ENCODE measurements at places on chromosomes 5 and 9.

GRCh38 chr9:95678759-95679158 lies 162.0 kb upstream of the PTCH1 start:
- DNase-seq, result no peak

- no peak for DNase-seq
These were observed at the start of gene TRIM14 for GRCh38 chr9:98118640-98119601. TSS of gene TRIM14 (minus strand) at chr9:98119222. CDS start at chr9:98119188, 34 bp downstream.

GRCh38 chr5:79544131-79544530 lies 30.2 kb upstream of the HOMER1 start:
- DNase-seq, result no peak

GRCh38 chr5:81756016-81756415 lies 5.1 kb upstream of the SSBP2 start:
- DNase-seq, result no peak

GRCh38 chr9:38228331-38229103 lies 159.5 kb upstream of the SHB start:
- DNase-seq, result no peak

DNA sequence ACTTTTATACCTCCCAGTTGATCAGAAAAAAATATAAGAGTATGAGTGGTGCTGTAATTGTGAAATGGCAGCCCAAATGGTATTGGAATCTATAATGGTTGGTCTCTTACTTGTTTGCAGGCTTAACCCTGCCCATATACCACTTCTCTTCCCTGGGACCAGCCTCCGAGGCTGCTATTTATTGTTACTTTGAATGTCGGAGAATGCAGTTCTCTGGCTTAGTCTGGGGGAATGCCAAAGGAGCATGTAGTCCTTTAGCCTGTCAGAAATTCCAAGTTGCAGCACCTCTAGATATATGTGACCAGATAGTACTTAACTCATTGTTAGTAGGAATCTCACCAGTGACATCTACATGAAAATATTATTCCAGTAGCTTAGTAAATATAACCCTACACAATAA lies 47.5 kb downstream of the SLC44A1 start:
- no peak for DNase-seq

GRCh38 chr5:88503406-88503805 lies 234.8 kb upstream of the TMEM161B start:
- DNase-seq, result no peak

DNA sequence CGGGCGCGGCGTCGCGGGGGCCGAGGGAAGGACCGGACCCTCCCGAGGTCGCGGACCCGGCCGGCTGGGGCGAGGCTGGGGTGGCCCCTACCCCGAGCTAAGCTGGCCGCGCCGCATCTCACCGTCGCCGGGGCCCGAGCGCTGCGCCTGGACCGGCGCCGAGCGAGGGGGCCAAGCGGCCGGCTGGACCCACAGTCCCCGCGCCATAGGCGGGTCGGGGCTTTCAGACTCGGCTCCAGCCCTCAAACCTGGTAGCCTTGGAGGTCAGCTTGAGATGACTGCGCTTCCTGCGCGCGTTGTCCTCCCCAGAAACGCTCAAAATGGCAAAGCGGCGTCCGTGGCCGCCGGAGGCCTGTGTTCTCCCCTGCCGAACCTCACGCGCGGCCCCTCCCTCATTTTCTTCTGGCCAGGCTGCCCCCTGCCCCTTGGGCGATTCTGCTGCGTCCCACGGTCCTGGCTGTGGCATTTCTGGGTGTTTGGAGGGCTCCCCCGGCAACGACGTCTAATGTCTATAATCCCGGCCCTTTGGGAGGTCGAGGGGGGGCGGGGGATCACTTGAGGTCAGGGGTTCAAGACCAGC lies 8.7 kb upstream of the GRIN1 start:
- DNase-seq, result no peak

DNA sequence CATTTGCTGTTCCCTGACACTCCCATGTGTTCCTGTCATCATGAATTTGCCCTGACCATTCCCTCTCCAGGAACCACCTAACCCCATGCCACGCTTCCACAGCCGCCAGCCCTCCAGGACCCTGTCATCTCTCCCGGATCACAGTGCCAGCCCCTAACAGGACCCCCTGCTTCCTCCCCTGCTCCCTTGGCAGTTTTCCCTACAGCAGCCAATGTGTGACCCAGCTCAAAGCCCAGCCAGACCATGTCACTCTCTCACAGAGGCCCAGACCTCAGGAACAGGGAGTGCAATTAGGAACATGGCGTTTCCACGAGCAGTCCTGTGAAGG lies 8.1 kb downstream of the FOXE1 start:
- no peak for DNase-seq

- no peak for DNase-seq
These were observed 379 bp upstream of the CLK4 start for GRCh38 chr5:178627259-178627598.

GRCh38 chr9:30977965-30978364 lies 1406.5 kb upstream of the ACO1 start:
- DNase-seq, result no peak

GRCh38 chr5:56012281-56012963 lies 17.7 kb upstream of the IL6ST start:
- no peak for DNase-seq

DNA sequence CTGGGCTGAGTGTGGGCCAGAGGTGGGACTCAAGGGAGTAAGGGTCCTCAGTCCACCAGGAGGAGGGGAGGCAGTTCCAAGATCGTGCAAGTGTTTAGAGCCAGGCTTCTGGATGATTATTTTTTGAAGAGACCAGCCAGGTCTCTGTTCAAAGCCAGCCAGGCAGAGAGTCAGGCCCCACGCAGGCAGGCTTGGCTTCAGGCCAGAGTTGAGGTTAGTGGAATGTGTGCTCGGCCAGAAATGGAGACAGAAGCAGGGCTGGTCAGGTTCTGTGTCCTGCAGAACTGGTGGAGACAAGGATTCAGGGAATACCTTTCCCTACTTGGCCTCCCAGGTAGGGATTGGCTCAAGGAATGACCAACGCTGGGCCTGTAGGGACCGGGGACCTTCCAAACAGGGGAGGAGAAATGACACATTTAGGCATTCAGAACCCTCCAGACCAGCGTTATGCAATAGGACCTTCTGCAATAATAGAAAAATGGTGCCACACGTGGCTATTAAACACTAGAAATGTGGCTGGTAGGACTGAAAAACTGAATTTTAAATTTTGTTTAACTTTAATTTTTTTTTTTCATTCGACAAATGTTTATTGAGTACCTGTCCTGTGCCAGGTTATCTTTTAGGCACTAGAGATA lies 106.2 kb downstream of the CMYA5 start:
- DNase-seq, result no peak

DNA sequence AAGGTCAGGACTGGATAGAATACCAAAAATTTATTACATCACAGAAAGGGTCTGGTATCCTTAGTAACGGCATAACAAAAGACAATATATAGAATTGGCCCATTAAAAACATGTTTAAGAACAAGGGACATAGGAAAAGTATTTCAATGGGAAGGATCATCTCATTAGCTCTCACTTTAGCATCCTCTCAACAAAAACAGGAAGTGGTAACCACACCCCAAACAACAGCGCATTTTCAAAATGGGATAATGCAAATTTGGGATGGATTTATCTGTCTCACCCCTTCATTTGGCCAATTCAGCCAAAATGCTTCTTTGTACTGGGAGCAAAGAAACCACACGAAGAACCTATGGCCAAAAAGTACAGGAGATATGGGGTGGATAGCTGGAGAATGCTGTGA lies 9.8 kb upstream of the UGT3A1 start:
- no peak for DNase-seq

- no peak for DNase-seq
These were observed 38.9 kb upstream of the FAM120AOS start for GRCh38 chr9:93492327-93492726.

- DNase-seq, result no peak
These were observed 103.5 kb downstream of the MVB12B start for GRCh38 chr9:126430124-126430523.

DNA sequence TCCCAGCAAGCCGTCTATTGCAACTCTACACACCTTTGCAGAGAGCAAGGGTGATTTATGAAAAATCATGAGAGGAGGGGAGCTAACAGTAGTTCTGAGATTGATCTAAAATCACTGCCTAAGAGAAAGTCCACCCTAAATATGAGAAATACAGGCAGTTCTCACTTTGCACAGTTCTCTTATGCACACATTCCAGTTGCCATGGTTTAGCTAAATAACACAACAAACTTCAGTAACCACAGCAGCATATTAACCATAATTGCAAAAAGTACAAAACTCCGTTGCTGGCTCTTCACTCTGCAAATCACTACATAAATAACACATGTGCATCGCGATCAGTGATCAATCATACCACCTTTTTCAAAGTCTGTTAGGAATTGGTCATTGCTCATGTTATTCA lies 31.1 kb downstream of the PGGT1B start:
- DNase-seq, result no peak

DNA sequence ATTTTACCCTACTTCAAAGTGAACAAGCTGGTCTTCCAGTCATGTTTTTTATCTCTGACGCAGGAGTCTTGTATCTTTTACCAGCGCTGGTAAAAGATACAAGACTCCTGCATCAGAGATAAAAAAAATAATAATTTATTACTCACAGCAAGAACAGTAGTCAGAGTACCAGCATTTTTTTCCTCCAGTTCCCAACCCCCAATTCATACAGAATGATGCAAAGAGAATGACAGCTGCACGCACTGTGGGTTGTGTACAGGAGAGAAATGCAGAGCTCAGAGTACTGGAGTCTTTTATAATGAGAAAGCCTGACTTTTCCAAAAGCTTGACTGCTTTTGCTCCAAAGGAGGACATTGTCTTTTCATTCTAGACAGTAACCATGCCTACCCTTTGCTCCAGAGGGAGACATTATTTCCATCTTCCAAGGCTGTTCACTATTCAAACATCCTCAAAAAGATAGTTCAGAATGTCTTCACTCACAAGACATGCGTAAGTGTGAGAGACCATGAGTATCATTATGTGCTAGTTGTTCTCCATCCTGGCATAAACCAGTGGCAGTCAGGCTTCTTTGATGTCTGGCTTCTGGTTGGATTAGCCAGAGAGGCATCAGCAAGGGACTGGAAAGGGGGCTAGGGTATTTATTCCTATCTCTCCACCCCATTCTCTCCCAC lies 14.3 kb upstream of the RANBP6 start:
- DNase-seq, result no peak

- no peak for DNase-seq
These were observed 166.4 kb downstream of the PRR16 start for GRCh38 chr5:120630550-120630949.

DNA sequence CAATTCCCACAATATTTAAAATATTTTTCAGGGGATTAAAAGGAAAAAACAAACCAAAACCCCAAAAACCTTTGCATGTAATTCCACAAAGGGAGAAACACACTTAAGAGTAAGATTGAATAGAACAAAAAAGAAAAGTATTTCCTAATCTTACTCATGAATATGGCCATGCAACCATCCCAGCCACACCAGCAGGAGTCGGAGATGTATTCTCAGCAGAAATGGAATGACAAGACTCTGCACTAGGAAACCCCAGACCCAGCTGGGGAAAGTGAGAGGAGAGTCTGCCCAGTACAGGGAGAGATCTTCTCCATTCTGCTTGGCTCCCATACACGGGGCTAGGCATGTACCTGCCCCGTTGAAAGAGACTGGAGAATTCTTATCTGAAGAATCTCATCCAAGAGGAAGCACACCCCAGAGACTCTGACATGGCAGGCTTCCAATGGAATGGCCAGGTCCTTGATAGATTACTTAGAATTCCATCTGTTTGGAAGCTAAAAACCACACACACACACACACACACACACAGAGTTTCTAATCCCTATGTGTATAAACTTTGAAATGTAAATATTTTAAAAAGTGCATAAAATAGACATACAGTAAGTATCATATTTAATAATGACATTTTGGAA lies 118.8 kb downstream of the GADD45G start:
- no peak for DNase-seq

- DNase-seq, result peak; percentile 72
These were observed 227.0 kb upstream of the DAP start for GRCh38 chr5:10987925-10988504.

DNA sequence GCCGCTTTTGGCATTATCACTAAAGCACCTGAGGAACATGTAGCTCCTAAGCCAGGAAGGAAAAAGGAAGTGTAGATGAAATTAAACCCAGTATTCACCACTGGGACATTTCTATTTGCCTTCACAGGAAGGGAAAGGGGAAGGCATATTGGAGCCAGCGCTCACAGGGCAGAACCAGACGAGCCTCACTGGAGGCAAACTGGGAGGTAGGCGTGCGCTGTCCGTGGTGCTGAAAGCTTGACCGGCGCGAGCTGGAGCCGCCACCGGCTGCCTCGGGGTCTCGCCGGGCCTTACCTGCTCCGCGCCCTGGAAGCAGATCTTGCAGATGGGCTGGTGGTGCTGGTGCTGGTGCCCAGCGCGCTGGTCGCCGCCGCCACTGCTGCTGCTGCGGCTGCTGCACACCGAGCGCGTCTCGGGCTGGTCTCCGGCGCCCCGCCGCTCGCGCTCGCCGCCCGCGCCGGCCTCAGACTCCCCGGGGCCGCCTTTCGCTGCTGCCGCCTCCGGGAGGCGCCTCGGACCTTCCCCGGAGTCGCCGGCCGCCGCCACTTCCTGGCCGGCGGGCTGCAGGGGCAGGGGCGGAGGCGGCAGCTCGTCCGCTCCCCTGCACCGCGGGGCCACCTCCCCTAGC lies 732 bp downstream of the MARCHF11 start:
- peak; percentile 18 for DNase-seq

- no peak for DNase-seq
These were observed 12.6 kb upstream of the TCF7 start for GRCh38 chr5:134101686-134102439.

GRCh38 chr9:83538172-83538889 lies at the start of gene FRMD3:
TSS of gene FRMD3 (minus strand) at chr9:83538401. CDS start at chr9:83538231, 170 bp downstream.
- peak; percentile 13 for DNase-seq

DNA sequence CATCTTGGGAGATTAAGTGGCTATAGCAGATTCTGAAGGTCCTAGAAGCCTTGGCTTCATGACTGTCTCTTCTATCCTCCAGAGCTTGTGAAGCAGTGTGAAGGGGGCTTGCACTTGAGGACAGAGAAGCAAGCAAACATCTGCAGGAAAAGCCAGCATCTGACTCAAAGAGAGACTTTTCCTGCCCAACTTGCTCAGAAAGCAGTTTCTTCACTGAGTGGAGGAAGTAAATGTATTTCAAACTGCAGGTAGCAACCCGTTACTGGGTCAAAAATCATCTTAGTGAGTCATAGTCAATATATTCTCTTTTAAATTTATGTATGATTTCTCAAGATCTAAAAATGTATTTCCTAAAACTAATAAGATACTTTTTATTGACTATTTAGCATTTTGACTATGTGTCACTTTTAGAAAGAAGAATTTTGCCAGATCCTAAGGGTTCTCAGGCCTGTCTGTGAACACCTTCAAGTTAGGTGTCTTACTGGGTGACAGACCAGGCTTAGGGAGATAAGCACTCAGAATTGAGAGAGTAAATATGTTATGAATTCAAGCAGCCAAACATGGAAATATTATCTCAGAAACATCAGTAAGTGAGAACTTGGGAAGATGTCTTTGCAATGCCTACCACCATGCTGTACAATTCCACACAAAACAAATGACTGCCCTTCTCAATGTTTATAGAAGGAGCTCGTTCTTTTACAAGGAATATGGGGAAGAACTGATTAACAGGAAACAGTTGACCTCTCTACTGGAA lies 72.6 kb upstream of the DMAC1 start:
- DNase-seq, result no peak

DNA sequence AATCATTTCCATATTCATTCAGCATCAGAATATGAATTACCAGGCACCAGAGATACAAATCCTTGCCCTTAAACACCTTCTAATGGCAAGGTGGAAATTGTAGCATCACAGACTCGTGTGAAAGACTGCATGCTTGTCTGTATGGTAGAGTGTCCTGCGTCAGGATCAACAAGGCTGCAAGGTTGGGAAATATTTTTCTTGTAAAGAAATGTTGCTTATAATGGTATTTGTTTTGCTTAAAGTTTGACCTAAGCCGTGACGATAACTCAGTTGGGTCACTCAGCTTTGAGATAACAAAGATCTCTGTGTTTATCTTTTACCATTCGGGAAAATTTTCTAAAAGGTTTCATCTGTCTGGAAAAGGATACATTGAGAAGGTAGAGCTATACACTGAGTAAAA lies 87.6 kb downstream of the BASP1 start:
- peak; percentile 42 for DNase-seq

All from NCI-H526 treated with DMSO at 0.1 percent for 48 hours (cell line).